Inflammatory macrophage treated with lipopolysaccharide for 1 hour (primary cell): ENCODE measurements at places on chromosomes 11 and 22.
A peak's percentile ranks its signal among the peaks of the same experiment; 100 is the strongest.

DNA sequence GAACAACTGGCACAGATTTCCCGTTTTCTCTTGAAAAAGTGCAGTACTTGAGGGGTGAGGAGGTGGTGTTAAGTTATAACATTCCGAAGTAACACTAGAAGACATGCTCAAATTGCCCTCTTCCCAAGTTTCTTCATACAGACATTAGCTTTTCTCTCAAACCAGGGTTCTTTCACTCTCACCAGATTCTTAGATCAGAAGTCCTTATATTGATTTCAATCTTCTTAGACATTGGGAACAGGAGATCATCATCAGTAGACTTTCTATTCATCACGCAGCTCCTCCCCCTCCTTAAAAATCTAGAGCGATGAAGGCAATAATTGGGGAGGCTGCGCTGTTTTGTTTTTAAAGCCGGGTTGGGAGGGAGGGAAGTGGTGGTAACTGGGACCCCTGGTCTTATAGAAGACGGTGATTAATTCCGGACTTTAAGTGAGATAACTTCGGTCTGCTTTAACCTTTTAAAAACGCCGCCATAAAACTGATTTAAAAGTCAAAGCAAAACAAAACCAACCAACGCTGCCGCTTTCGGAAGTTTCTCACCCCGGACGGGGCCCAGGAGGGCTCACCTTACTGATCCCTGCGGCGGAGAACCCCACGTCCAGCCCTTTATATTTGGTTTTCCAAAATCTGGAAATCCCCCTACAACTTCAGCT is 665 bp downstream of the USP28 start:
- peak; percentile 66 for DNase-seq

DNA sequence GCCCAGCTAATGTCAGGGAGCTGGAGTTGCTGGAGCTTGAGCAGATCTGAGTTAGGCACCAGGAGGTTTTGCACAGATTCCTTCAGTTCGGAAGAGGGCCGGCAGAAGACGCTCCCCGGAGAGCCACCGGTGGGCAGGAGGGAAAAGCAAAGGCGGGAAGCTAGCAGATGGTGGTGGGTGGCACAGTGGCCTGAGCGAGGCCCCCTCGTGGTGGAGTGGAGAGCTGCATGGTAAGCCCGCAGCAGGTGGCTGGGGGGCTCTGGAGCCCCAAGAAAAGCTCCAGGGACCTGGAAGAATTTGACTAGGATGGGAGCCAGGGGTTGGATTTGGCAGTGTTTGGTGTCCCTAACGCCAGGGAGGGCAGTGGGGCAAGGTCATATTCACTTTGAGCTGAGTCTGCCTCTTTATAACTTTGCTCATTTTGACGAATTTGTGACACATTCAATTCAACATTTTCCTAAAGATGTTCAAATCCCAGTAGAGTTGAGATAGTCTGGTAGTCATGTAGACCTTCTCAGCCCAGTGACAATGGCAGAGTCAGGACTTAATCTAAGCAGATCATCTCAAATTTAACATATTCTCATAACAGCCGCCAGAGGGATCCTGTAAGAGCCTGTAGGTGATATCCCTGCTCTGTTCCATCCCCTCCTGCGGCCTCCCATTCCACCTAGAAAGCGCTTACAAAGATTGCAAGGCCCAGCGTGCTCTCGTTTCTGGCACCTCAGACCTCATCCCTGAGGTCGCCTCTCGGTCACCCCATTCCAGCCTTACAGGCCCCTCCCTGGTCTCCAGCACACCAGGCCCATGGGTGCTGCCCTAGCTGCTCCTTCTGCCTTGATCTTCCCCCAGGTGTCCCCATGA is 57.9 kb downstream of the TRIM29 start:
- DNase-seq = no peak

DNA sequence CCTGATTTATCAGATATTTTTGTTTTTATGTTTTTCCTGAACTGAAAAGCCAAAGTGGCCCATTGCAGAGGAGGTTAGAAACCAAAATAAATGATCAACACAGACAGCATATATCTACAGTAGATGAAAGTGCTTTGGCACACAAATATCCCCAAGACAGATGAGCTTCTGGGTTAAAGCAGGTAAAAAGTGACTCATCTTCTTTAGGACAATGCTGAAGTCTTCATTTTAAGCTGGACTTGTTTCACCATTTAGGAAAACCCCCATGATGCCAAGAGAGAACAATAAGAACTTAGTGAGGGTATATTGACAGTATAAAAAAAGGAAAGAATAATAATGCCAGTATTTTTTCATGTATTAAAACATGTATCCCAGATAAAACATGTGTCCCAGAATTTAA is 100.8 kb upstream of the OR9G4 start:
- no peak for DNase-seq

DNA sequence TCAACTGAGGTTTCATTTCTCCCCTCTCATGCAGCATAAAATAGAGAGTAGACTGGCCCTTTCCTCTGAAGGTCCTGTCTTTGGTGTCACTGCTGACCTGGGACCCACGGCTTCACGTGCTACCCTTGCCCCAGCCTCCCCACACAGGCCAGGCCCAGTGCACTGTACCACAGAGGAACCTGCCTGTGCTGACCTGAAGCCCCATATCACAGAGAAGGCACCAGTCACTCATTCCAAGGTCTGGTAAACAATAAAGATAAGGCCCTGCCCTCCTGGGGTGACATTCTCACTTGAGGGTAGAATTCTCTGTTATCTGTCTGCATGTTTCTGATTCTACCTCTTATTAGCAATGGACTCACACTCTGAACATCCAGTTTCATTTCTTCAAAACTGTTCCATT is 51.3 kb downstream of the RPL27A start:
- DNase-seq = no peak

DNA sequence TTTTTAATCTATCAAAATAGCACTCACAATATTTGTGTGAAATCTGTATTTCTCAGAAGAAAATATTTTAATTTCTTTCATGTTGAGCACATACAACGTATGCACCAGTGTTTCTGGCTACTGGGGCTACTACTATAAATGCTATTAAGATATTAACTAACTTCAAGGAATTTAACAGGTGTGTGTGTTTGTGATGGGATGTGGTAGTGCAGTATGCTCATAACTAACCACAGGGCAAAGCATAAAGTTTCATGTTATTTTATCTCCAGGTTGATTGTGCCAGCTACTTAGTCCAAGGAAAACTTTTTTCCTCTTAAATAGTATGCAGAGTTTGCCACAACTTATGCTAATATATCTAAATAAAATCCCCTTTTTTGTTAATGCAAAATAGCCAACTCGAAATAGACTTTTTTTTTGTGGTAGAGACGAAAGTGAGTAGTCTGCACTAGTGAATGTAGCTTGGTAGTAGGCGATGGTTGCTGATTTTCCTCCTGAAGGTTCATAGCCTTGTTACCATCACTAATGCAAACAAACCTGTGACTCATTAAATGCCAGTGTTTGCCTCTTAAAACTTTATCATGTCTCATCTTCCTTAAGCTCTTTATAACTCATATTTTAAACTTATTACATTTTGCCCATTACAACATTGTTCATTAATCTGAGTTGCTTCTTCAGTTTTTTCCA is 565.5 kb upstream of the ANO3 start:
- DNase-seq = no peak

DNA sequence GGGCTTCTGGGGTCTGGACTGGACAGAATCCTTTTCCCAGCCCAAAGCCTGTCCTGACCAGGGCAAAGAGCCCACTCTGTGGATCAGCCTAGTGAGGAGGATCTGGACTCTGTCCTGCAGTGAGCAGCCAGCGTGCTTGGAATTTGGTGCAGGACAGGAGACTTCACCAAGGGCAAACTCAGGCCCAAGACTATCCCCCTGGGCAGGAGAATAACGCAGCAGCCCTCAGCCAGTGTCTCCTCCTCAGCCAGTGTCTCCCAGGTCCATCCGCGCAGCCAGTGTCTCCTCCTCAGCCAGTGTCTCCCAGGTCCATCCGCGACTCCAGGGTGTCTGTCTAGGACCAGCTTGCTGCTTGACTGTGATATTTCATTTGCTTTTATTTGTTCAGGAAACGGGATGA is 1334.0 kb downstream of the TBC1D22A start:
- DNase-seq = no peak

GRCh38 chr22:32448980-32449379 is 15.3 kb downstream of the BPIFC start:
- DNase-seq = no peak

DNA sequence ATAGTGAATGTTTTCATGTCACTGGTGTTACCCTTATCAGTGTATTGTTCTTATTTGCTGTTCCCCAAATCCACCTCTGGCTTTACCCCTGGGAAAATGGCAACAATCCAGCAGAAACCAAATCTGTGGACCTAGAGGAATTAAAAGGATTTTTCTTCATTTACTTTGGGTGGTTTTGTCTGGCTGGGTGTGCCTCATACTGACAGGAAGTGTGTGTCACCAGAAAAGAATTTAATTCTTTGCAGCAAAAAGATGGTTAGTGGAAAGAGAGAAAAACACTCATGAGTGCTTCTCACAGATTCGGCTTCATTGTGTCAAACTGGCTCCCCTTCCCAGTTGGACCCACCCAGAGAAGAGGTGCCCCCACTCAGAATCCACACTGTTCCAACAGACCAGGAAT is 38.9 kb downstream of the FZD4 start:
- DNase-seq = no peak
